Activated CD8-positive, alpha-beta memory T cell treated with anti-CD3 and anti-CD28 coated beads for 4 hours (primary cell): ENCODE measurements at places on chromosomes 6 and 20.

DNA sequence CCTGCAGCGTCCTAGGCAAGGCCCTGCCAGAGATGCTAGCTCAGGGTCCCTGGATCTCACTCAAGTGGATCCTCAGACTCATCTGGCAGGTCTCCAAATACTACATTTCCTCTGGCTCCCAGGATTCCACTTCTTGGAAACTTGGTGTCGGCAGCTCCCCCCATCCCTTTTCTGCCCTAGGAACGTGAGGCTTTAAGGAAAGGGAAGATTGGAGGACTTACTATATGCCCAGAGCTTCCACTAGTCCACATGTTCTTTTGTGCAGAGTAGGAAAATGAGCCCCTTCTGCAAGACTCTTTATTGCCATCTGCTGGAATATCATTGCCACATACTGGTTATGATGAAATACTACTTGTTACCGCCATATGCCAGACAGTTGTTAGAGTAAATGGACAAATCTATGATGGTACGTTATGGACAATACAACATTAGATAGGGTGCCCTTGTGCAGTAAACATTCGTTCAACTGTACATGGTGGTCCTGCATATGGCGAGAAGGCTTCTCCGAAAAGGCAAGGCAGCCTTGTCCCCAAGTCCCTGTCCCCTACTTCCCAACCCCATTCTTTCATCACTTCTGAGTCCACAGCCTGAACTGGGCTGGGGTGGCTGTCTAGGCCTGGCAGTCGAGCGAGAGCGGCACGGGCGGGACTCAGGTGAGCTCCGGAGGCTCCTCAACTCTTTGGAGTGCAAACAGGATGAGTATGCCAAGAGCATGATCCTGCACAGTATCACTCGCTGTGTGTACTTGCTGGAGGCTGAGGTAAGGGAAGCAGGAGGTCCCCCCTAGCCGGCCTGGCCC, 780 bp downstream of the ARMC12 start:
- no peak for DNase-seq

GRCh38 chr6:25165800-25166199, 113.4 kb upstream of the CARMIL1 start:
- no peak for DNase-seq

- DNase-seq: no peak
Measured at GRCh38 chr20:52422574-52423336, 231.2 kb upstream of the ZFP64 start.

- no peak for DNase-seq
Measured at GRCh38 chr20:60812561-60812960, 439.5 kb upstream of the CDH4 start.

DNA sequence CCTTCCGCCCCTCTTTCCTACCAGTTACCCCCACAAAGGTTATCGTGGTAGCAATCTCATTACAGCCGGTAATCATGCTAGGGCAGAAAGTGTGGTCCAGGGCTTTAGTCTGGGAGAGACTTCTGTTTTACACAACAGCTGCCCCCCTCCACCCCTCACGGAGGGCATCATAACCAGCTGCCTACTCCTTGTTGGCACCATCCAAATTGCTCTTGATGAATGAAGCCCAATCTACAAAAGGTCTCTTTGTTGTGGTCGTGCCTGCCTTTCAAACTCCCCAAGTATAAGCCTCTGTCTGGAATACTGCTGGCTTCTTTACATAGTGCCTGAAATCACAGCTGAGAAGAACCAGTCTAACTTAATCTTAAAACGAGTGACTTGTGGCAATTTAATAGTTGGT, 157.9 kb downstream of the INSM1 start:
- DNase-seq: no peak

- no peak for DNase-seq
Measured at GRCh38 chr20:33209789-33210188, 7.4 kb upstream of the BPIFA3 start.

GRCh38 chr20:33568378-33568777, 78.5 kb downstream of the CBFA2T2 start:
- no peak for DNase-seq

GRCh38 chr6:154268486-154268885, 88.1 kb downstream of the IPCEF1 start:
- no peak for DNase-seq

DNA sequence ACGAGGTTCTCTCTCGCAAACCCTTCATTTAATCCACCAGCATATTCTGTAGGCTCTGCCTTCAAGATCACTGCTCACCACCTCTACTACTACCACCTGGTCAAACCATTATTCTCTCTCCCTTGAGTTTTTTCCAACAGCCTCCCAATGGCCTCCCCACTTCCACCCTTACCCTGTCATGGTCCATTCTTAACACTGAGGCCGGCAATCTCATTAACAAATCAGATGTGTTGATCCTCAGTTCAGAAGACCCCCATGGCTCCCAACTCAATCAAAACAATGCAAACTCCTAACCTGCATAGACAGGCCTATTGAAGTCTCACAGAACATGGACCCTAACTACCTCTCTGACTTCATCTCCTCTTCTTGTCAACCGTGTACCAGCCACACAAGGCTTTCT, 2.2 kb downstream of the AURKA start:
- DNase-seq: no peak

DNA sequence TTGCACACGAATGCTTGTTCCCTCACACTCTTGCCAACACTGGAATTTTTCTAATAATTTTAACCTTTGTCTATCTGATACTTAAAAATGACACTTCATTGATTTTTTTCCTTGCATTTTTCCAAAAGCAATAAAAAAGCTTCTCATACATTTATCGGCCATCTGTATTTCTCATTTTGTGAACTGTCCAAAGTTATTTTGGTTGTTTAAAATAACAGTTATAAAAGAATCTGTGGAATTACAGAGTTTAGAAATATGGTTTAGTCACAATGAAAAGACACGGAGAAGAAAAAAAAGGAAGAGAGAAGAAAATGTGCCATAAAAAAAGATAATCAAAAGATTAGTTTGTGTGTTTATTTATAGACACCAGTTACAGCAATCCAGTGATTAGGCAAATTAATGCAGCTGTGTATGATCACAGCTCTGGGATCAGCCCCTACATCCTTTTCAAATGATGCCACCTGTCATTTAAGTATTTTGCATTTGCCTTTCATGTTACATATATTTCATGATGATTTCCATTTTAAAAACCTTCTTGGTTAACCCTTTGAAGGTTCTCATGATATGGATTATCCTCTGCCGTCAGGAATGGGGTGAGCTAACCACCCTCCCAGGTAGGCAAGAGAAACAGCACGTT, 171.7 kb downstream of the BACH2 start:
- DNase-seq: no peak

DNA sequence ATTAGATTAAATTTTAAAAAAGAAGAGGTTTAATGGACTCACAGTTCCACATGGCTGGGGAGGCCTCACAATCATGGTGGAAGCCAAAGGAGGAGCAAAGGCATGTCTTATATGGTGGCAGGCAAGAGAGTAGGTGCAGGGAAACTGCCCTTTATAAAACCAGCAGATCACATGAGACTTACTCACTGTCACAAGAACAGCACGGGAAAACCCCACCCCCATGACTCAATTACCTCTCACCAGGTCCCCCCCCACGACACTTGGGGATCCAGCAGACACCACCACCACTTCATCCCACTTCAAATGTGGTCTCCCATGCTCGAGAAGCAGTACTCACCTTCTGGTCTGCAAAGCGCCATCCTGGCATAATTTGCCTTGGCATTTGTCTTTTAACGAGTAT, 24.6 kb downstream of the MTFR2 start:
- no peak for DNase-seq

GRCh38 chr20:24781418-24781980, 167.6 kb upstream of the CST7 start:
- no peak for DNase-seq

DNA sequence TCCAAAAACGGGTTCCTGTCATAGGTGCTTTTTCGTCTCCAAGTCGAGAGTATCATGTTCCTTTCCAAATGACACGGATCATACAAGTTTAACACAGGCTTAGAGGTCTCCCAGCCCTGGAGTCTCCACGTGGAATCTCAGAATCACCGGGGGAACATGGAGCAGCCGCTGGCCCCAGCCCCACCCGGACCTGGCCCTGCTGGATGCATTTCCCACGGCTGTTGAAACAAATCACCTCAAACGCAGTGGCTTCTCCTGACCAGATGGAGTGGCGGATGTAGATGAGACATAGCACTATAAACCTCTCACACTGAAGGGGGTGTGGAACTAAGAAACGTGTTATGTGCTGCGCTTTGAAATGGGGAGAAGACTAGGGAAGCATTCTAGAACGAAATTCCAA, 70.0 kb upstream of the FRMD1 start:
- no peak for DNase-seq

DNA sequence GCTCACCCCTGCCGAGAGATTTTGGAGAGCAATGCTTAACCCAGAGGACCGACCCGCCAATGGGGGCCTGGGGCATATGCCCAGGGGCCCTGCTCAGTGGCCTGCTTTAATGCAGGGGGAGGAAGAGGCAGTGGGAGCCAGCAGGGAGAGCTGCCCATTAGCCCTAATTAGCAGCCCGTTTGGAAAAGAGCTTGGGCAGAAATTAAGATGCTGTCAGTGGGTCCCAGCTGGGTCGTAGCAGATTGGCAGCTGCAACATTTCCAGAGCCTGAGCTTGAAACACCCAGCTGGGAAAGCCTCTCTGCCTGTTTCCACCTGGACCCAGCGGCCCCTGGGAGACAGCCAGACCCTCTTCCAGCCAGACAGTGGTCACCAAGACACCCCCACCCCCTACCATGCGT, 39.5 kb downstream of the CD40 start:
- DNase-seq: no peak

DNA sequence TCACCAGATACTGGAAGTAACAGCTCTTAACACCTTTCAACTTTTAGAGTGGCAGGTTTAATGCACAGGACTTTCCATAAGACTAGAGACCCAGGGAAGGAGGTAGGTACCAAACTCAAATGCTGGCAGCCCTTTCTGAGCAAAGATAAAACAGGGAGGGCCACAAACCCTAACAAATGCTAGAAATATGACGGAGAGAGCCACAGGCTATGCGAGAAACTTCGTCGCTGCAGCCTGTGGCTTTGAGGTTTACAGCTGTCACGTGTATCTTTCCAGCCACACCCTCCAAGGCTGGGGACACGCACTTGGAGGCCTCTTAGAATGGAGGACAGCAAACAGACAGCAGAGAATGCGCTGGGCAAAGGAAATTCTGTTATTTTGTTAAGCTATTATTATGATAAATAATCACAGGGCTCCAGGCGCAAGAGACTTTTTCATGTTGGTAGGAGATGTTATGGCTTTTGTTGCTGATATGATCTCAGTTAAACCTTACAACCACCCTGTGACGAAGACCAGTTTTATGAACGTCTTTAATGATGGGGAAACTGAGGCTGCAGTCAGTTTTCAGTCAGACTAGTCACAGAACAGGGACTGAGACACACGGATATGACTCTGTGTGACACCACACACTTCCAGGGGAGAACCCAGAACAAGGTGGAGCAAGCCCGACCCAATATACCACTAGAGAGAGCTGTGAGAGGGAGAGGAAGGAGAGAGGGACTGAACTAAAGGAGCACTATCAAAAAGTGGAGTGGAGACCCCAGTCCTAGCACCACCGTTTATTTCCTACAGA, 2.0 kb downstream of the TRAM2 start:
- DNase-seq: peak; percentile 27

GRCh38 chr6:134173936-134174671, 121.7 kb upstream of the SLC2A12 start:
- peak; percentile 73 for DNase-seq

- DNase-seq: no peak
Measured at GRCh38 chr6:7903673-7904072, 6.9 kb downstream of the TXNDC5 start.

DNA sequence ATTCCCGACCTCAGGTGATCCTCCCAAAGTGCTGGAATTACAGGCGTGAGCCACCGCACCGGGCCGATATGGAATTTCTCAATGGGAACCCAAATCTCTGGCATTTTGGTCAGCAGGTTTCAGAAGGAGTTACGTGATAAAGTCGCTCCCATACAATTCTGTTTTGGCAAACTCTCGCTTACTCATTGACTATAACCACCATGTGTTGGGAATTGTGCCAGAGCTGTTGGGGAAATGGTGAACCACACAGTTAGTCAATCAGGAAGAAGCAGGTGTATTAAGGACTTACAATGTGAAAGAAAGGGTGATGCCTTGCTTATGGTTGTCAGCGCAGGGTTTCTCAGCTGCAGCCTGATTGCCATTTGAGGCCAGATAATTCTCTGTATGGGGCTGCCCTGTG, 410.5 kb downstream of the QKI start:
- DNase-seq: no peak

GRCh38 chr6:70547905-70548304, 18.8 kb upstream of the SDHAF4 start:
- DNase-seq: no peak

DNA sequence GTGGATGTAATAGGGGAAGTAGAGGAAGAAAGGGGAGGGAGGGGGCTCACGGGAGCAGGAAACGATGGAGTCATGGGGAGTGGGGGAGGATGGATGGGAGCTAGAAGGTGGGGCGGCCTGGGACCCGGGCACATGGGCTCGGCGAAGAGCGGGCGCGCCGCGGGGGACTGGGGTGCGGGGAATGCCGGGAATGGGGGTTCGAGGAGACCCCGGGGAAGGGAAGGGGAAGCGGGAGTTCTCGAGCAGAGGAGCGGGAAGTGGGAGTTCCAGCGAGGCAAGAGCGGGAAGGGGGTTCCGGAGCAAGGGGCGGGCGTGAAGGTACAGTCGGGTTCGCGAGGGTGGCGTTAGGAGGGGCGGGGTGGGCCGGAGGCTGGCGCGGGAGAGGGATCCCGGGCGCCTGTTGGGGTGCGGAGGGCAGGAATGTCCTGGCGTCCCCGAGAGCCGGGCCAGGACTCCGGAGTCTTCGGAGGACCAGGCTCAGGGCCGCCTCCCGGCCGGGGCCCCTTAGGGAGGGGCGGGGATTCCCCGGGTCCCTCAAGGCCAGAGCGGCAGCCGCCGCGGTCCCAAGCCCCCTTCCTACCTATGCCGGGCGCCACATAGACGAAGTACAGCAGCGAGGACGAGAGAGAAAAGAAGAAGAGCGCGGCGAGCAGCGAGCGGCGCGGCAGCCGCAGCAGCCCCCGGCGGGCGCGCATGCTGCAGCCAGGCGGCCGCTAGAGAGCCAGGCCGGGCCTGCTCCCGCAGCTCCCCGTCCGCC, 504 bp downstream of the B4GALT5 start:
- DNase-seq: no peak

GRCh38 chr6:141309295-141309694, 823.4 kb upstream of the GJE1 start:
- no peak for DNase-seq
